ENCODE measurements at places on chromosomes 7 and 10.

DNA sequence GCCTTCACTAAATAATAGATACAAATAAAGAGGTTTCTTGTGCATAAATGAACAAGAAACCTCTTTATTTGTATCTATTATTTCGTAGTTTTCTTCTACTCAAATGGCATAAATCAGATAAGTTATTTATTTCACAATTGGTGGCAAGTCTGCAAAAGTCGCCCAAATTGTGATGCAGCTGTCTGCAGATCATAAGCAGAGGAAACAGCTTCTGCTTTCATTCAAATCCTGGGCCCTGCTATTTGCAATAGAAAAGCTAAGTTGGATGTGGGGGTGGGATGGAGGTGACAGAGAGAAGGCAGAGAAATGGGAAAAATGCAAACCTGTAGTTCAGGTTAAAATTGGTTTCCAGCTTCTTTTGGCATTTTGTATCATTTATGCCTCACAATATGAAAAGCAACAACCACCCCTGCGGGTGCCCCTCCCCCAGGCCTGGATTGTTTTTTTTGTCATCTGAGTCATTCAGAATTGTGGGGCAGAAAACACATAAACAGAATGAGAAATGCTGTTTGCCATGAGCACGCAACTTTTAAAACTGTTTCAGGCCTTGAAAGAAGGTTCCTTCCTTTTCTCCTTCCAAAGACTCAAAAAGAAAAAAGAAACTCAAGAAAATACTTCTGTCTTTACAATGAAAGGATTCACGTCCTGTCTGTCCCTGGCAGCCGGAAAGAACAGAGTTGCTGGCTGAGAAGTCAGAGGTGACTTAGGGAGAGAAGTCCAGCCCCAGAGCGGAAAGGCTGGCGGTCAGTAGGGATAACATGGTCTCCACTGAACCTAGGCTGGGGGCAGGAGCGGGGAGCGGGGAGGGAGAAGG is 132.9 kb downstream of the BAMBI start:
- H3K27me3 ChIP-seq: no peaks in the 10 kb centered on the region
- H3K36me3 ChIP-seq: no peaks in the 10 kb centered on the region
- no peak for DNase-seq
- peak overlapping the region; percentile 79 for H3K27ac ChIP-seq

DNA sequence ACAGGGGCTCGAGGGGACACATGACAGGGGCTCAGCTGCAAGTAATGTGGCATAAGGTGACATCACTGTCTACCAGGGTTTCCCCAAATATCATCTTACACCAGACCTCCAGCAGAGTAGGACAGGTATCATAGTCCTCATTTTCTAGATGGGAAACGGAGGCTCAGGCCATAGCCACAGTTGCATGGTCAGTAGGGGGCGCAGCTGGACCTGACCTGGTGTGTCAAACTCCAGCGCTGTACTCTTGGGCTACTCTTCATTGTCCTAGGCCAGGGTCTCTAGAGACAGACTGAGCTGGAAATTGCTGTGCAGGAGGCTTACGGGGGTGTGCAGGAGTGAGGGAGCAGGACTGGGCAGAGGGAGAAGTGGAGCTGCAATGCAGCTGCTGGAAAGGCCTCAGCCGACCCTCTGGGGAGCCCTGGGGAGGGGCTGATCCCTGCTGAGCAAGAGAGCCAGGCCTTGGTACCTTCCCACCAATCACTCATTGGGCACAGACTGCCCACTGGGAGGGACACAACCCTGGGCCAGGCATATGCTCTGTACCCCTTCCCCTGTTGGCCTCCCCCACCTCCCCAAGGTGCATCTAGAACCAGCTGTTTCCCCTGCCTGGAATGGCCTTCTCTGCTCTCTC is 89.9 kb downstream of the CDH23 start:
- no peaks in the 10 kb centered on the region for H3K4me1 ChIP-seq
- DNase-seq: peak; percentile 62
- no peak overlapping the region for H3K4me3 ChIP-seq
- H3K27me3 ChIP-seq: no peaks in the 10 kb centered on the region

DNA sequence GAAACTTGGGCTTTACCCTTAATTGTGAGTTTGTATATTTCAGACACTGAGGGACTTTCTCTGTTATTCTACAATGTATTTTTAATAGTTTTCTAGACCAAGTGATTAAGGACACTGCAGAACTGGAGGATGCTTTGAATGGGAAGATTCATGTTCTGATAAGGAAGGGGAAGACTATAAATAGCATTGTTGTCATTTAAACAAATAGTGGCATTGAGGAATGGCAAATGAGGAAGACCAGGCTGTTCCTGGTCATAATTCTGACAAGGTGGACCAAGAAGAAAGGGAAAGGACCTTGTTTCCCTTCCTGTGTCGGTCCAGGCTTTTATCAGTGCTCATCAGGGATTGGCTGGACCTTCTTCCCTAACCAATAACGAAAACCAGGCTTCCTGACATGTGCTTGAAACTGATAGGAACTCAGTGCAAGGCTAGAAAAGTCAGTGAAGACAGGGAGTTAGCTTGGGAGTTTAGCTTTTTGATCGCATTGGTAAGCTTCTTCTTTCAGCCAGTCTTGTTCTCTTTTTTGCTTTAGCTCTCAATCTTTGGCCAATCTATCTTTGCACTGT is 116.2 kb downstream of the ITGA8 start:
- no peaks in the 10 kb centered on the region for H3K36me3 ChIP-seq
- no peaks in the 10 kb centered on the region for H3K27me3 ChIP-seq
- no peak overlapping the region for H3K27ac ChIP-seq
- no peak for DNase-seq
- H3K4me3 ChIP-seq: no peak overlapping the region

DNA sequence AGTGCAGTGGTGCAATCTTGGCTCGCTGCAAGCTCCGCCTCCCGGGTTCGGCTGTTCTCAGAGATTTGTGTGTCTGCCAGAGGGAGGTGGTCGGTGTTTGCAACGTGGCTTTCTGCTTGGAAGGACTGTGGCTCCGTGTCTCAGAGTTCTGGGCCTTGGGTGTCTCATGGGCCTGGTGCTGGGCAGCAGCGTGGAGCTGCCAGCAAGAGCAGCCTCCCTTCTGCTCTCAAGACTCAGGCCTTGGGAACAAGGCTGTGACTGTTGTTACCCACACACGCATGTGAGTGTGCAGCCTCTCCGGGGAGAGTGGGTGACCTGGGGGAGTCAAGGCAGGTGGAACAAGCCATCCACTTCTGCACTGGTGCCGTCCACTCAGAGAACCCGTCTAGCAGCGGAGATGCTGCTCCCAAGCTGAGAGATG is 52.0 kb downstream of the VIPR2 start:
- no peak overlapping the region for H3K4me3 ChIP-seq
- H3K27ac ChIP-seq: no peak overlapping the region
- no peaks in the 10 kb centered on the region for H3K36me3 ChIP-seq

DNA sequence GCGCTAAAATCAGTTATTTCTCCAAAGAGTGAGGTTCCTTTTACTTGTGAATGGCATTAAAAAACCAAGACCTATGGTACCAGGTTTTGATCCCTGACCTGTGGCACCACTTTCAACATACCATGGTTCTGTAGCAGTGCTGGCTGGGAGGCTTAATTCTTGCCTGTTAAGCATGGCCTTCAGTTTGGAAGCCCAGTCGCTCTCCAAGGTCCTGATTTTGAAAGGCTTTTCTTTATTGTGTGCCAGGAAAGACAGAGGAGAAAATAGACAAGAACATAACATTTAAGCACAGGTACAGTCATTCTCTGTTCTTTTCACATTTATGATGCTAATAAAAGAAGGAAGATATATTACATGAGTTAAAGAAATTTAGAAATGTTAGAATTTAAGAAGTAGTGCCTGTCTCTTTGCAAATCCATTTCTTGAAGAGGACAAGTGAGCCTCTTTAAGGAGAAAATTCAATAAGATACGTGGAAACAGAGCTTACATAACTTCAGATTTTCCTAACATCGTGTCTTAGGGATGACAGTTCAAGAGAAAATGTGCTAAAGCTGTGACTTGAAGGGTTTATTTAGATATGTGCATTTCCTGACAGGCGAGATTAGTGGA is 357.6 kb downstream of the DPP6 start:
- H3K27me3 ChIP-seq: no peaks in the 10 kb centered on the region
- H3K4me1 ChIP-seq: no peaks in the 10 kb centered on the region
- no peak overlapping the region for H3K4me3 ChIP-seq
- DNase-seq: no peak
- H3K27ac ChIP-seq: no peak overlapping the region

- peak; percentile 72 for DNase-seq
- no peak overlapping the region for H3K27ac ChIP-seq
- H3K4me1 ChIP-seq: peaks cover 9% of the 10 kb centered on the region
- H3K36me3 ChIP-seq: no peaks in the 10 kb centered on the region
- H3K27me3 ChIP-seq: no peaks in the 10 kb centered on the region
- H3K4me3 ChIP-seq: no peak overlapping the region
Measured at GRCh38 chr10:125206623-125207022, 46.3 kb upstream of the CTBP2 start.

DNA sequence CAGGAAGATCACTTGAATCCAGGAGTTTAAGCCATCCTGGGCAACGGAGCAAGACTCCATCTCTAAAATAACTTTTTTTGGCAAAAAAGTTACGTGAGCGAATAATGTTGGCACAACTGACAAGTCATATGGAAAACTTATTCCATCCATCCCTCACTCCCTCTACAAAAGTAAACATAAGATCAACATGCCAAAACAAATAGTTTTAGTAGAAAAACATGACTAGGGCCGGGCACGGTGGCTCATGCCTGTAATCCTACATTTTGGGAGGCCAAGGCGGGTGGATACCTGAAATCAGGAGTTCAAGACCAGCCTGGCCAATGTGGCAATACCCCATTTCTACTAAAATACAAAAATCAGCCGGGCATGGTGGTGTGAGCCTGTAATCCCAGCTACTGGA is 25.6 kb downstream of the SLC25A16 start:
- no peak overlapping the region for H3K4me3 ChIP-seq
- H3K27me3 ChIP-seq: no peaks in the 10 kb centered on the region
- no peaks in the 10 kb centered on the region for H3K4me1 ChIP-seq
- peaks cover 23% of the 10 kb centered on the region for H3K36me3 ChIP-seq
- no peak overlapping the region for H3K27ac ChIP-seq

DNA sequence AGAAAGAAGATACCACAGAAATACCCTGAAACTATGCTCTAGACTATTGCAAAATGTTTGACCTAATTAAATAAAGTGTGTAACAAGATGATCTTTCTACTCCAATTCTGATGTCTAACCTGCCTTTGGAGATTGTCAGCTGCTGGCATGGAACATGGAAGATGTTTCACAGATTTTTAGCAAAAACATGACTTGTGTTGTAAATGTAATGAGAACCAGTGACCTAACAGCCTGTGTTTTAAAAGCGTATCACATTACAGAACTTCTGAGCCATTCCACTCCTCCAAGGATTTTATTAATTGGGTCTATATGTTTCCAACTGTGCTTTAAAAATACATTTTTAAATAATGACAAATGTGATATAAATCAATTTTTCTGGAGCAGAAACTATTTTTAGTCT is 526.3 kb upstream of the SEMA3D start:
- H3K27me3 ChIP-seq: no peaks in the 10 kb centered on the region
- H3K36me3 ChIP-seq: no peaks in the 10 kb centered on the region
- no peaks in the 10 kb centered on the region for H3K4me1 ChIP-seq
- H3K27ac ChIP-seq: no peak overlapping the region
- no peak overlapping the region for H3K4me3 ChIP-seq

- H3K27ac ChIP-seq: no peak overlapping the region
- DNase-seq: peak; percentile 60
- H3K27me3 ChIP-seq: no peaks in the 10 kb centered on the region
- H3K4me3 ChIP-seq: no peak overlapping the region
- H3K4me1 ChIP-seq: no peaks in the 10 kb centered on the region
Measured at GRCh38 chr7:79282070-79282694, 171.3 kb downstream of the MAGI2 start.

GRCh38 chr10:24415455-24416125 is 206.7 kb downstream of the KIAA1217 start:
- peaks cover 9% of the 10 kb centered on the region for H3K36me3 ChIP-seq
- no peaks in the 10 kb centered on the region for H3K27me3 ChIP-seq
- no peaks in the 10 kb centered on the region for H3K4me1 ChIP-seq
- H3K4me3 ChIP-seq: no peak overlapping the region

DNA sequence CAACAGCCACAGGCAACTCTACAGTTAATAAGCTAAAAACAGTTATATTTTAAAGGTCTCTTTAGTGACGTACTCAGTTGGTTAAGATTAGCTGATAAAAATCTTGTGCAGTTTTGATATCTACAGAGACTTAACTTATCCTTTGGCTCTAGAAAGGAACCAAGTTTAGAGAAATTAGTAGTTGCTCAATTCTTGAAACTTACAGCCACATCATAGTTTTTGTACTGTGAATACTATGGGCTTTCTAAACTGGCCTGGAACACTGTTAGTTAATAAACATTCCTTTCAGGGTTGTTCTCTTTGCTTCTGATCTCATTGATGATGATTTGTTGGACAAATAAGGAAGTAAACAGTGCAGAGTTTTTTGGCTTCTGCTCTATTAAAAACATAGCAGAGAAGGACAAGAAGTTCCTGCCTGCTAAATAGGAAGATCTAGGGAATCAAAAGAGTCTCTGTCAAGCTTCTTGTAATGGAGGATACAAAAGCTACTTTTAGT is 73.1 kb downstream of the MKLN1 start:
- H3K4me1 ChIP-seq: no peaks in the 10 kb centered on the region
- H3K27me3 ChIP-seq: no peaks in the 10 kb centered on the region
- no peak overlapping the region for H3K27ac ChIP-seq
- H3K36me3 ChIP-seq: peaks cover 4% of the 10 kb centered on the region
- DNase-seq: no peak

- H3K4me3 ChIP-seq: no peak overlapping the region
- H3K36me3 ChIP-seq: peaks cover 40% of the 10 kb centered on the region
- no peaks in the 10 kb centered on the region for H3K27me3 ChIP-seq
- H3K4me1 ChIP-seq: no peaks in the 10 kb centered on the region
Measured at GRCh38 chr7:151469281-151469680, 29.3 kb upstream of the CRYGN start.

DNA sequence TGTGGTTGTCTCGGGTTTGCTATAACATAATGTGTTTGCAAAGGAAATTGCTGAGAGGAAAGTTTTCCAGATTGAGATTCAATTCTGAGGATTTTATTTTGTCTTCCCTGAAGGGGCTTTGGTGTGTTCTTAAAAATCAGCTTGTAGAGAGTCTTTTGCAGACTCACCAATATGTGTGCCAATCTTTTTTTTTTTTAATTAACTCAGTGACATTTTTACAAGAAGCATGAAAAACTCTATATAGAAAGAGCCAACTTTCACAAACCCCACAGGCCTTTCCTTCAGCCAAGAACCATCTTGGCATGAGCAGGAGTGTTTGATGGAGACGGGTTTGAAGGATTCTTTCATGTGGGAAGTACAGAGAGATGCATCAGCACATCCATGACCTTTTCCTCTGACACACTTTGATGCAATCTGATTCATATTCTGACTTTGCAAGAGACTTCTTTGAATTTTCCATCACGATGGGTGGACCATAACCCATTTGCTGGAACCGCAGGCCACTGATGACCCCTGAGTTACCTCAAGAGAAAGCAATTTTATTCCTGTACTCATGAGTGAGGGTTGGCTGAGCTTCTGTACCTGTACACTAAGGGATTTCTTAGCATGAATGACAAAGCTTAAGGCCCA is 892.6 kb downstream of the XPNPEP1 start:
- no peak overlapping the region for H3K4me3 ChIP-seq
- H3K27me3 ChIP-seq: no peaks in the 10 kb centered on the region
- no peak overlapping the region for H3K27ac ChIP-seq
- H3K4me1 ChIP-seq: no peaks in the 10 kb centered on the region
- H3K36me3 ChIP-seq: no peaks in the 10 kb centered on the region
